ENCODE measurements at places on chromosomes 6 and 20. TPM values are rescaled to one million over a fixed set of nuclear protein-coding genes. Genes with fewer than 3 reads are reported as not detected.

DNA sequence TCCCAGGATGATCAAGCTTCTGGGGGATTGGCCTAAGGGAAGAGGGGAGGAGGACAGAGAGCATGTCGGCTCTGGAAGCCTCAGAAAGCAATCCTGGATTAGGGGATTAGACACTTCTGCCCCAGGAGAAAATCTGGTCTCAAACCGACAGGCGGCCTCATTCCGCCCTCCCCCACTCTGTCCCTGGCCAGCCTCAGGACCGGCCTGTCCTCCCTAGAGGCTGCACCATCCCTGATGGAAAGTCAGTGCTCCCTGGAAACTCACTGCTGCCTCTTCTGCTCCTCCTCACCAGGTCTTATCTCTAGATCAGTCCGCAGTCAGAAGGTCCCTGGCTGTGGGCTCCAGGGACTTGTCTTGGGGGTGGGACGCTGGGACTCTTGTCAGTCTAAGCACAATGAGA lies 905 bp upstream of the SLC12A5 start:
- no peaks in the 10 kb centered on the region for H3K36me3 ChIP-seq
- H3K4me3 ChIP-seq: no peak overlapping the region
- DNase-seq: no peak
- peaks cover 2% of the 10 kb centered on the region for H3K4me1 ChIP-seq
- no peak overlapping the region for H3K27ac ChIP-seq
- H3K27me3 ChIP-seq: peaks cover 44% of the 10 kb centered on the region

Gene TFAP2D
- not detected for total RNA-seq

Gene CAP2
- not detected for total RNA-seq

- DNase-seq: no peak
- H3K4me3 ChIP-seq: no peak overlapping the region
- no peaks in the 10 kb centered on the region for H3K27me3 ChIP-seq
- H3K27ac ChIP-seq: no peak overlapping the region
- H3K4me1 ChIP-seq: no peaks in the 10 kb centered on the region
These were observed 2.6 kb downstream of the TDRD6 start for GRCh38 chr6:46690141-46690755.

DNA sequence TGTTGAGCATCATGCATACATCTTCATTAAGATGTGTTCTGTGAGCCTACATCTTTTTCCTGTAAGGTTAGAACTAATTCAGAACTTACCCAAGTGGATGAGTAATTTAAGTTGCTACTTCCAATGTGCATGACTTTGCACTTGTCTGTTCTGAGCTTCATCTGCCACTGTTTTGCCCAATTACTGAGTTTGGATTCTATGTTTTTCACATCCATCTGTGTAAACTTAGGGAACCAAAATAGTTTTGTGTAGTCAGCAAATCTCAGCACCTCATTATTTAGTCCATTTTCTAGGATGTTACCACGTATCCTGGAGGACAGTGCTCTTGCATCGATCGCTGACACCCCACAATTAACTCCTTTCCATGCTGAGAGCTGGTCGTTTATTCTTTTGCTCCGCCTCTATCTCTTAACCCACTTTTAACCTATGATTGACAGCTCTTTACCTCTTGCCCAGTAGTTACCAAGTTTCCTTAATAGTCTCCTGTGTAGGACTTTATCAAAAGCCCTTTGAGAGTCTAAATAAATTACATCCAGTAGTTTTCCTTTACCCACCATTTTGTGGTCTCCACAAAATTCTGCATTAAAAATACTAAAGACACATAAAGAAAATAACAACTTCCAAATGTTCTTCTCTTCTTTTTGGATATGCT lies 44.2 kb upstream of the CITED2 start:
- no peaks in the 10 kb centered on the region for H3K4me1 ChIP-seq
- no peak overlapping the region for H3K27ac ChIP-seq
- no peak overlapping the region for H3K4me3 ChIP-seq
- DNase-seq: no peak
- no peaks in the 10 kb centered on the region for H3K27me3 ChIP-seq

Gene RSPH9
- not detected for total RNA-seq

All from CD4-positive, alpha-beta memory T cell (primary cell).